PC-3 (cell line): ENCODE measurements at places on chromosomes 2 and 18. TPM values are rescaled to one million over a fixed set of nuclear protein-coding genes. Genes with fewer than 3 reads are reported as not detected.

- no peak for DNase-seq
Observed at GRCh38 chr2:28430788-28431418, 38.2 kb downstream of the FOSL2 start.

DNA sequence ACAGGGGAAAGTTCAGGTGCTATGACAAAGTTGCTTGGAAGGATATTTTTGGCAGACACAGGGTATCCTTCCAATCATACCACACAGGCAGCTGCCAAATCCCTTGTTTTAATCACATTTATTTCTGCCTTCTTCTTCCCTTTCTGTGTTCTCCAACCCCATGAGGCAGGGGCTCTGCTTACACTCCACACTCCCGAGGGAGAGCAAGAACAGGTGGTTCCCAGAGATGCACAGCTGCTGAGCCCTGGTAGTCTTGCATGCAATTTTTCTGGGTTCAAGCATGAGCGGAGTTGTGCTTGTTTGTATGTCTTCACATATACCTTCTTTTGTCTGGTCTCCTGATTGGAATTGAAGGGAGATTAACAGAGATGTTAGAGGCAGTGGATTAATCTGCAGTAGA, 251.7 kb upstream of the ST6GAL2 start:
- no peak for DNase-seq

- no peak for DNase-seq
Observed at GRCh38 chr2:120904830-120905234, 169.2 kb downstream of the GLI2 start.

DNA sequence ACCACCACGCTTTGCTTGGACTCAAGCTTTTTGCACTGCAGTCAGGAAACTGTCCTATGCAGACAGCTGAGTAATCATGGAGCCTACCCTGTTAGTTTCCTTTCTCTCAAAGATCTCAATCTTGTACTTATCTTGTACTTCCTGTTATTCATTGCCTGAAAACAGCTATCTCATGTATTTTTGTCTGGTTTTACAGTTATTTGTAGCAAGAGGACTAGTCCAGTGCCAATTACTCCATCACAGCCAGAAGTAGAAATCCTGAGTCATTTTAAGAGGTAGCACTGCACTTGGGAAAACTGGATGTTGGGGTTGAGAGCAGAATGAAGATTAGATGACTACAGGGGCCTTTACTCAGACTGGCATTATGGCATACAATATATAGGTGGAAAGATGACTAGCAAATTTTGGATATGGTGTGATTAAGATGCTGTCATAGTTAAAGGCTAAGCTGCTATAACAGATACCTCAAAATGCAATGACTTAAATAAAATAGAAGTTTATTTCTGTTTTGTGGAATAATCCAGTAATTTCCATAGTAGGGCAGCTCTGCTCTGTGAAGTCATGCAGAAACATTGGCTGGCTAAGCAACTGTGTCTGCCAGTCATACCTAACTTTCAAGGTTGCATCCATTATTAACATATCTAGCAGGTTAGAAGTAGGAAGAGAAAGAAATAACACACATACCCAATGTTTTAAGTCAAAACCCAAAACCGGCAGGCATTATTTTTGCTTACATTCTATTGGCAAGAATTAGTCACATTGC, 21.1 kb upstream of the CHMP3 start:
- peak; percentile 14 for DNase-seq

GRCh38 chr18:73164430-73164829, 296.6 kb upstream of the NETO1 start:
- DNase-seq = no peak

- DNase-seq = no peak
Observed at GRCh38 chr2:235990344-235990743, 177.8 kb downstream of the GBX2 start.

GRCh38 chr2:75498907-75499306, 61.8 kb downstream of the EVA1A start:
- DNase-seq = no peak

DNA sequence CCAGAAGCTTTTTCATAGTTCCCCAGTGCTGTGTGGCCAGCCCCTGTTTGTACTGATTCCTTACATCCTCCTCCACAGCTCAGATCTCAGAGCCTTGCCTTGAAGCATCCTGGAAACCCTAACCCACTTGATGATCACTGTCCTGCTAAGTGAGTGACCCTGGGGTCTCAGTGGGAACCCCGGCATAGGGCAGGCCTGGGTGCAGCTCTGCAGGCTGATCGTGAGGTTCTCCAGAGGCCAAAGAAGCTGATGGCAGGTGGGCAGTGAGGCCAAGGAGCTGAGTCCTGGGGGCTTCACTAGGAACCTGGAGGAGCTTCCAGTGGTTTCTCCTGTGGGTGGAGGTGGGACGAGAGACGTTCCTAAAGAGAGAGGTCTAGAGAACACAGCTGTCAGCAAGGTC, 47.4 kb upstream of the BIN1 start:
- DNase-seq = no peak

- DNase-seq = no peak
Observed at GRCh38 chr2:2793925-2794560, 463.0 kb upstream of the MYT1L start.

DNA sequence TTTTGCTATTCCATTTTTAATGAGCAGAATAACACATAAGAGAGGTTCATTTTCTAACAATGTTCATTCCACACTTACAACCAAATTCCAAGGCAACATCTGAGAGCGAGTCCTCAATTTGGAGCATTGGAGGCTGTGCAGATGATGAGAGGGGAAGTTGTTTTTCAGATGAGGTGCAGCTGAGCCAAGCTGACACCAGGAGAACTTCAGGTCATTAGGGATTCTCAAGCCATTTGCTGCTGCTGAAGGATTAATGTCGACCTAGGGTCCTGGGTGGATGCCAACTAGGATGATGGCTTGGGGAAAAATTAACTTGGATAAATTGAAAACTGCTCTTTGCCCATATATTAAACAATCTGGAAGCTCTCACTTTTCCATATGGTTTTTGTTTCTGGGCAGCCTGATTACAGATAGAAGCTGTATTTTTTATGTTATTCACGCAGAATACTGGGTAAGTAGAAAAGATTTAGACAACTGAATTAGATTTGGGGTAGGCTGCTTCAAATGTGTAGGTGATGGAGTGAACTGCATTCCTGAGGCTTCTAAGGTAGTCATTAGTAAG, 206.4 kb upstream of the SLC39A10 start:
- no peak for DNase-seq

DNA sequence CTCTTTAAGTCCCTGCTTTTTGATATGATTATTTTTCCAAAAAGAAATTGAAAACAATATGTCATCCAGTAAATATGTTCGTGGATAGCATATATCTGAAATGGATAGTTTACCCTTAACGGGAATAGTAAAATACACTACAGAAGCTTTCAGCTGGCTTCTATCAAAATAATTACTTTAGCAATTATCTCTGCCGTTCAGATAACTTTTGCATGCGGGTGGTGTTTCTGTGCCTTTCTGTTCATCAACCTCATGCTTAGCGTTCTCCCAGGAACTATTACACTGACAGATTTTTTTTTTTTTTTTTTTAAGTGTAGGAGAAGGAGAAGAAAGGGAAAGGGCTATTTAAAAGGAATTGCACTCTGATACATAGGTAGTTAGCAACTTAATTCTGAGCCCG, 53.6 kb downstream of the TSHZ1 start:
- DNase-seq = no peak

GRCh38 chr2:232521959-232522622, 1.9 kb downstream of the PRSS56 start:
- peak; percentile 40 for DNase-seq

DNA sequence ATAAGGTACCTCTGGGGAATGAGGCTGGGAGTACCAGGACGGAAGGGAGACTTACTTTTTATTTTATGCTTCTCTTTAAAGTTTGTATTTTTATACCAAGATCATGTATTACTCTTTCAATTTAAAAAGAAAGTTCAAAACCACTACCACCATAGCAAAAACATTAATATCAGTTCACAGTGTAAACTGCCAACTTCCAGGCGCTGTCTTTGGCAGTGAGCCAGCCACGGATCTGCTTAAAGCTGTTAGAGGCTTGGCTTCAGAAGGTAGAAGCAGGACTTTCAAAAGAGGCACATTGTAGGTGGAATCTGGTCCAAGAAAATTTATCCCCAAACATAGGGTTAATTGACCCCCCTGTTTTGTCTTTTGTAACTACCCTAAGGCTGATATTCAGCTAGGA, 74.8 kb downstream of the B3GNT2 start:
- DNase-seq = no peak

GRCh38 chr2:15182275-15182674, 378.9 kb downstream of the NBAS start:
- DNase-seq = no peak

DNA sequence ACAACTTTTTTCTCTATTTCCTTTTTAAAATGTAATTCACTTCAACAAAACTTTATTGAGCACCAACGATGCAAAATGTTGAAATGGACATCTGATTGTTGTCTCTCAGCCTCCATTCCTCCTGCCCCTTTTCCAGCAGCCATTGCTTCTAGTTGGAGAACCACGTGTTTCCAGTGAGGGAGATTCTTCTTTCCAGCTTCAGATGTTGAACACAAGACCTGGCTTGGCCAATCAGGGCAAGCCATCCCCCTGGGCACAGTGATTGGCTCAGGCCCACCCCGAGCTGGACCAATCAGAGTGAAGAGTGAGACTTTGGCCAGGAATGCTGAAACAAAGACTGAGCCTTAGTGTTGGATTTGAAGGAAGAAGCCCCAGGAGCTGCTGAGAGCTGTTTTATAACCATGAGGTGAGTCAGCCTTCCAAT, 59.0 kb downstream of the E2F6 start:
- DNase-seq = peak; percentile 43

- DNase-seq = no peak
Observed at GRCh38 chr2:199467066-199467822, 9.5 kb upstream of the SATB2 start.

- DNase-seq = no peak
Observed at GRCh38 chr2:68837861-68838341, 33.3 kb downstream of the BMP10 start.

DNA sequence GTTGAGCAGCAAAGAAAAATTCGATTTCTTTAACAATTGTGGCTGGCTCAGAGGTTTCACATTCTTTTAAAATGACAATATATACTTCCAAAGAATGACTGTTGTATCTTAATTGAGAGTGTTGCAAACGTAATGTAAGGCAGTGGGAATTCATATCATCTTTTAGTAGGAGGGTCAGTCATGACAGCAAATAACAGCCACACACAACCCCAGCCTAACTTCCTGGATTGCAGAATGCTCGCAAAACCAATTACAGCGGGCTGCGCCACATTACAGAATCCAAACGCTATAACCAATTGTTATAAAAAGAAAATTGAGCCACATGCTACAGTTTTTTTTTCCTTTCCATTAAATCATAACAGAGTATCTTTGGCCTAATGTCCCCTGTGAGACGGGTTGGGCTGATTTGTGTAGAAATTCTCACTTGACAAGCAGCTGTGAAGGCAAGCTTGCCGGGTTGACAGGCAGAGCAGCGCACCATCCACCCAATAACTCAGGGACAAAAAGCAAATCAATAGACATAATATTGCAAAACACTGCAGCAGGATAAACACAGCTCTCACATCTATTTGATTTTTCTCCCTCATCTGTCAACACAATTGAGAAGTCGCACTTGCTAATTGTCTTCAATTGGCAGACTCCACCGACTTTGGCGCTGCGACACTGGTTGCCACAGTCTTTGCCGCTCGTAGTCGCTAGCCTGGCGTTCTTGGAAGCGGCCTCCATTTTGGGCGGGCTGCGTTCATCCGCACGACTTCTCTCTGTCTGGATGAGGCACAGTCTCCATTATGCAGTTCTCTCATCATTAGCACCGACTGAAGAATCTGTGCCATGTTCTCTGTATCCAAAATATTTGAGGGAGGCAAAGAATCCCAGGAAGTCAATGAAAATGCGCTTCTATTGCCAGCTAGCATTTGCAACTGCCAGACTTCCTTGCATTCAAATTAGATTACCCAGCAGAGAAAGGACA, 95.0 kb upstream of the CCDC68 start:
- no peak for DNase-seq

Gene TYMS
- total RNA-seq = 63.2 and 69.7 TPM in 2 replicates

Gene GALNT1
- 17.9 and 25.0 TPM in 2 replicates for total RNA-seq

Gene CAVIN2
- 0.07 TPM in 1 of 2 replicates, not detected in the other for total RNA-seq

Gene CHRND
- total RNA-seq = not detected in 2 replicates

Gene CCDC178
- total RNA-seq = not detected in 2 replicates

Gene MYO7B
- total RNA-seq = 28.0 and 37.8 TPM in 2 replicates

Gene ASB18
- 0.15 TPM in 1 of 2 replicates, not detected in the other for total RNA-seq

Gene PROM2
- 64.2 and 77.8 TPM in 2 replicates for total RNA-seq

Gene POTEC
- 0.04 TPM in 1 of 2 replicates, not detected in the other for total RNA-seq
